ENCODE measurements at places on chromosomes 4 and X.

GRCh38 chr4:119038116-119038841, 97.4 kb upstream of the MYOZ2 start:
- no peak for DNase-seq

GRCh38 chr4:127759228-127759820, 22.8 kb upstream of the HSPA4L start:
- no peak for DNase-seq

- DNase-seq, result no peak
Observed at GRCh38 chrX:135591871-135592270, 71.4 kb downstream of the INTS6L start.

- DNase-seq, result no peak
Observed at GRCh38 chr4:47713129-47713834, 124.6 kb downstream of the CORIN start.

GRCh38 chr4:94453391-94453963, 1.7 kb downstream of the PDLIM5 start:
- no peak for DNase-seq

DNA sequence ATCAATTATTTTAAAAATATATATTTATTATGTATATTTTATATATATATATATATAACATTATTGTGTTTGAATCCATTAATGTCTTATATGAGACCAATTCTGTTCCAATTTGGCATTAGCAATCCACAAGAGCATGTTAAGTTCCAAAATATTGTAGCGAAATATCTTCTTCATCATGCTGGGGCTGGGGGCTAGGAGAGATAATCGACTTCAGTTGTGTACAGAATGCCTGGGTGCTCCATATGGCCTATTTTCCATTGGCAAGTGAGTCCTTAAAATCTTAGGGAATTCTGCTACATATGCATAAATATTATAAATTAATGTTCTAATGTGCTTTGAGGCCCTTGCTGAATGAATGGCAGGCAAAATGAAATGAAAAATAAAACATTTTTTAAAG, 117.7 kb downstream of the PCDH7 start:
- no peak for DNase-seq

DNA sequence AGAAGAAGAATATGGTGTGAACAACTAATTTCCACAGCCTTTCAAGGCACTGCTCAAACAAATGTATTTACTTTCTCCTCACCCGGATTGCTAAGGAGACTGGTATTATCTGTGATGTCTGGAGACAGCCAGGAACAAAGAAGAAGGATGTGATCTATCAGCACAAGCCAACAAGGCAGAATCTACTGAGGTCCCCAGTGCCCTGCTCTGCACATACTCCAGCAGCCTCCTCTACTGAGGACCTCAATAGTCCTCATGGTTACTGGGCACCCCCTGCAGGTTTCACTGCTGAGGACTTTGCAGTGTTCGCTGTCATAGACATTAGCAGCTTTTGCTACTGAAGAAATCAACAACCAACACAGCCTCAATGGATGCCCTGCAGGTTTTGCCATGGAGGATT, 930.1 kb downstream of the ADGRL3 start:
- no peak for DNase-seq

DNA sequence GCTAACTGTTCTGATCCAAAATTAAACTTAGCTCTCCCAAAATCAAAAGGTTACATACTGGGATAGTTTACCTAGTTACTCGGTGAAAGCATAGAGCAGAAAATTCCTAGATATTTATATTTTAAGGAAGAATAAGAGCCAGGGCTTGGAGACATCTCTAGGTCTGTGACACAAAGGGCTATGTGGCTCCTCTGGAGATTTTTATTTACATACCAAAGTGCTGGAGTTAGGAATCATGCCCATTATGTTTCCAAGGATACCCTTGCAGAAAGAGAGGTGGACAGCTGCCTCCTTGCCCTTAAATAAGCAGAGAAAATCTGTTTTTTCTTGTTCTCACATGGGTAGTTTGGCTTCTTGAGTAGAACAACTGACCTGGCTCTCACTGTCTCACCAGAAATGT, 9.0 kb downstream of the COX7B2 start:
- DNase-seq, result no peak

GRCh38 chr4:53545273-53545672, 46.0 kb downstream of the LNX1 start:
- peak; percentile 14 for DNase-seq

DNA sequence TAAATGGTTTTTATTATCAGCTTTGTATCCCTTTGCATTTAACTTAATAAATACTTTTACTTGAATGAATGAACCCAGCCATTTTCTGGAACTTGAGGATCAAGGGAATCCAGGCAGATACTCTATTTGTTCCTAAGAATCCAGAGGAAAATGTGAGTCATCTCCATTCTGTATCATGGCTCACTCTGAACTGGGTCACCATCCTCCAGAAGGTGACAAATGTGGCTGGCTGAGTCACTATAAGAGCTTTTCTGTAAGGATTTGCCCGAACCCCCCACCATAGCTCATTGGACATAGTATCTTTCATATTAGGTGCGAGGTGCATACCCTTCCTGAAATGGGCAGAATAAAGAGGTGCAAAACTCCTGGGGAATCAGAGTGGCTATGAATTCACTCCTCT, 25.8 kb downstream of the RTL9 start:
- DNase-seq, result no peak

DNA sequence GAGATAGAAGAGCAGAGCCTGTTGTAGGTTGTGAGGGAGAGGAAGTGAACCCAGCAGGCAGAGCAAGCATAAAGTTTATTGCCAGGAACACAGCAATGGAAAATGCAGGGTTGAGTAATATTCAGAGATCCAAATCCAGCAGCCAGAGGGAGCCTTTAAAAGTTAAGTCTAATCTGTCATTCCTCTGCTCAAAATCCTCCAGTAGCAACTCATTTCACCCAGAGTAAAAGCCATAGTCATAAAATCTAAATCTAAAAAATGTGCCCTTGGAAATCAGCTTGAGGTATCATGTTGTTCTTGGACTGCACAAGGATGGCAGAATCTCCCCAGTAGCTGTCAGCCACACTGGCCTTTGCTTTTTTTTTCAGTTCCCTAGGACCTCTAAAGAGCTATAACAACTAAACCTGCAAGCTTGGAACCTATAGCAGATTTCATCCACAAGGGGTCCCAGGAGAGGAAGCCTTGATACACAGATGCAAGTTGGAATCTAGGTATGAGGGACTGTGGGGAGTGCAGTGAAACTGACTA, 62.9 kb upstream of the FRAS1 start:
- peak; percentile 56 for DNase-seq

DNA sequence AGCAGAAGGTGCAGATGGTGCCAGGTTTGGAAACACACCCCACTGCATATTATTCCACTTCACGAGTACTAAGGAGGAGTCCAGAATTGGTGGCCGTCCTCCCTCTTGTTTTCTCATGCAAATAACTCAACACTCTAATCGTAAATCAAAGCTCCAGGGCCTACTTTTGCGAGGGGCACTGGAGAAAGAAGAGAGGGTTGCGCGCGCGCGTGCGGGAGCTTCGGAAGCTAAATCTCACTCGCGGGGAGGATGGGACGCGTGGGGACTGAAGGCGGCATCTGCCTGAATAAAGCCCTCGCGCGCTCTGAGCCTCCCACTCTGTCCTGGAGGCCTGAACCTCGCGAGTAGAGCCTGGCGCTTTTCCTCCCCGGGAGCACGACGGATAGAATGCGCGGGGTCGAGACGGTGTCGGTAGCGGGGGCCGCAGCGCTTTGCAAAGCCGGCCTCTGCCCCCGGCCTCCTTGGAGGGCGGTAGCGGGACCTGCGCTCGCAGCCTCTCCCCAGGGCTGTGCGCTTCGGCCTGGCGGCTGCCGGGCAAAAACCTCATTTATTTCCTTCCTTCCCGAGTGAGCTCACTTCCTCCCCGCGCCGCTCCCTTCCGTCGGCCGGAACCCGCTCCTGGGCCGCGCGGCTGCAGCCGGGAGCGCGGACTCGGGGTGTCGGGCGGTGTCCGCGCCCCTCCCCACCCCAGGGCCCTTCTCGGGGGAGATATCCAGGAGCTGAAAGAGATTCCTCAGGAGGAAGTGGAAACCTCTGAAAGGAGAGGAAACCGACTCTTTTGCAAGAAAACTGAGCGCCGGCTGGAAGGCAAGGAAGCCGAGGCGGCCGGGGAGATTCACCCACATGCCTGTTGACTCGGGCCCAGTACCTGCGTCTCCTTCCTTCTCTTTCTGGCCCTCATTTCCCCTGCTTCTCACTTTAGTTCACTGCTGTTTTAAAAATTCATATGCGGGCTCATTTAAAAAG, 20.7 kb downstream of the HAND2 start:
- no peak for DNase-seq

GRCh38 chr4:98976716-98977115, 18.8 kb upstream of the METAP1 start:
- DNase-seq, result no peak

DNA sequence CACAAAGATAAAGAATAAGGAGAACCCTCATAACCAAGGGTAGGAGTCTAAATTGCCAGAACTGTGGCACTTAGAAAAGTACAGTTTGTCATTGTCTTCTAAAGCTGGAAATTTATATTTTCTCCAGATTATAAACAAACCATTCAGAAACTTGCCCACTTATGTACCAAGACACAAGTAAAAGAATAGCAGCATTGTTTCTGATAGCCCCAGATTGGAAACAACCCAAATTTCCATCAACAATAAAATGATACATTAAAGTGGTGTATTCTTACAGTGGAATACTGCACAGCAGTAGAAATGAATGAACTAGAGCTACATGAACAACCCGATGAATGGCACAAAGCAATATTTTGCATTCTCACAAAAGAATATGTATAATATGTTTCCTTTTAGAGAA, 63.1 kb upstream of the PDHA1 start:
- DNase-seq, result no peak

DNA sequence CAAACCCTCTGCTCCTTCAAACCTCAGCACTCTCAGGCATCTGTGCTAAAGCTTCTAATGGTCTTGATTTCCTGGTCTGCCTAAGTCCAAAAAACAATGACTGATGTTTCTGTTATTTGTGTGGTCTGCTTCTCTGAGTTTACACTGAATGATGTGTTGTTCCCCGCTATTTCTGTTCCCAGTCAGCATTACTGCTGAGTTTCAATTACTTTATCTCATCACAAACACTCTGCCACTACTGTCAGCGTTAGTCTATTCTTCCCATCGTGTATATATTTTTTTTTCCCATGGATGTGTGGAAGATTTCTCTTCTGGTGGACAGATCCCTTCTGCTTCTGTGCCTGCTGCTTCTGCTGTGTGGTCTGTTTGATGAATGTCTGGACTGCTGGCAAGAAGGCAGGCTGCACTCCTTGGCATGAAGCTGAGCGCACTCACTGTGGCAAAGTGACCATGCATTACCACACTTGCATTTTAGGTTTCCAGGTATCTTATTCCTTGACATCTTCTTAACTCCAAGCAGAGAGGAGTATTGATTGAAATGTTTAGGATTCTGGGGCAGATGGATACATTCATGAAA, 106.9 kb upstream of the PAQR3 start:
- no peak for DNase-seq

DNA sequence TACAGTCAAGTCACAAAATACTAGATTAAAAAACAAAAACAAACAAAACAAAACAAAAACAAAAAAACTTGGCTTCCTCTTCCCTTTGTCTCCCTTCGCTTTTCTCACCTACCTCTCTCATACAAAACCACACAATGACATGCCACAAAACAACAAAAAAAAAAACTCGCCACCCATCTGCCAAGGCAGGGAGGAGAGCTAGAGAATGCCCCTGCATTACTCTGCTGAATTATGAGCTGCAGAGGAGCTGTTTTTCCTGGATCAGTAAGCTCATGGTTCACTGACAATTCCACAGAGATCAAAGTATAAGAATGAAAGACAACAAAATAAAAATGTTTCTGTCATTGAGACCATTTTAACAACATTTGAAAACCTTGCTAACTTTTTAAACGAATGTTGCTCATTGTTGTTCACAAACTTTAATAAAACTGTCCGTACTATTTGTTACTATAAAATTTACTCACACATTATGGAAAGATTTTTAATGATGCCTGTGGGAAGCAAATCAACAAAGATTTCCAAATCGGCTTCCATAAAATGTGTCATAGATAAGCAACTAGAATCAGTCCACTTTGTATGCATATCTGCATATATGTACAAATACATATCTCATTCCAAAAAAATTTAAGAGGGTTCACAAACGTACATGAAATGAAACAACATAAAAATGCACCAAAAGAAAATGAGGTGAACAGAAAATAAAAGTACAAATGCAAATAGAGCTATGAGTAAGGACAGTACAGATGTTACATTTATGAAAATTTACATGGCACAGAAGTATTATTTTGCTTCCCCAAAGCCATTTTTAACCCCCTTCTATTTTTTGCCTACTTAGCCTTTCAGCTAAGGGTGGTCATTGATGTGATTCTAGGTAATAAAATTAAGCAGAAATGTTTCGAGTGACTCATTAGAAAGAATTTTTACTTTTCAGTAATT, 252.4 kb upstream of the FAT4 start:
- no peak for DNase-seq

- DNase-seq, result peak; percentile 36
Observed at GRCh38 chrX:70455366-70456202, 10.9 kb downstream of the DLG3 start.

DNA sequence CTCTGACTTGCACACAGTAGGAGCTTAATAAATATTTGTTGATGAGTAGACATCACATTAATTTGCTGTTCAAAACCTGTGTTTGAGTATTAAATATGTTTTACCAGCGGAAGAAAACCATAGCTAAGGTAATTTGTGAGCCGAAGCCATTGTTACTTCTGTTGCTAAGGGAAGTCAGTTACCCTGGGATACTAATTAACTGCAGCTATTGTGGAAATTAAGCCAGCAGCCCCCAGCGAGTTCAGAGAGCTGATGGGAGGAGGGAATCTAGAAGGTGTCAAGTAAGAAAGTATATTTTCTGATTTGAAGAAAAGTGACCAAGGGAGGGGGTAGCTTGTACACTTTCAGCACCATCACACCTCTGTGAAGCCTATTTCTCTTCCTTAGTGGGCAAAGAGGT, 76.7 kb upstream of the IGSF1 start:
- DNase-seq, result no peak

DNA sequence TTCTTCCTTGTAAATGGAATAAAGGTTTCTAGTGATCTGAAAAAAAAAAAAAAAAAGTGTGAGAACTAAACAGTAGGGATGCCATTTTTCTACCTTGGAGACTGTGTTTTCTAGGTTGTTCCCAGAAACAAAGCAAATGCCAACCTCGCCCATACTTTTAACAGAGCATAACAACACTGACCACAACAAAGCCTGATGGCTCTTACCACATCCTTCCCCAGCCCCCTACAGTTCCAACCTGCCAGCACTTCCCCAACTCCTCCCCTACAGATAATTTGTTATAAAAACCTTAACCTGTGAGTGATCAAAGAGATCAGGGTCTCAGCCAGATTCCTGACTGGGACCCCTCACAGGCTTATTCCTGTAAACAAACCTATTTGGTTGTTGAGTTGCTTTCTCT, 940.0 kb downstream of the SH3BGRL start:
- no peak for DNase-seq

GRCh38 chr4:169152899-169153298, 117.9 kb downstream of the SH3RF1 start:
- DNase-seq, result peak; percentile 30

- DNase-seq, result no peak
Observed at GRCh38 chr4:83810428-83810827, 274.5 kb downstream of the GPAT3 start.

DNA sequence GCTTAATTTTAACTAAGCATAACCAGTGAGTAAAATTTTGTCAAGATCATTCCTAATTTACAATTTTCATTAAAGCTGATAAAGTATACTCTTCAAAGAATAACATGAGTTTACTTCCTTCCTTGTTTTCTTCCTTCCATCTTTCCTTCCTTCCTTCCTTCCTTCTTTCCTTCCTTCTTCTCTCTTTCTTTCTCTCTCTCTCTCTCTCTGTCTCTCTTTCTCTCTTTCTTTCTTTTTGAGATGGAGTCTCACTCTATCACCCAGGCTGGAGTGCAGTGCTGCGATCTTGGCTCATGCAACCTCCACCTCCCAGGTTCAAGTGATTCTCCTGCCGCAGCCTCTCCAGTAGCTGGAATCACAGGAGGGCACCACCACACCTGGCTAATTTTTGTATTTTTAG, 42.7 kb upstream of the PTPN13 start:
- DNase-seq, result no peak

Measured in WTC11 (cell line).